T-helper 1 cell (primary cell): ENCODE measurements at places on chromosomes 12 and 14.

GRCh38 chr14:77369285-77369684 is 7.6 kb downstream of the TMED8 start:
- no peak for DNase-seq

DNA sequence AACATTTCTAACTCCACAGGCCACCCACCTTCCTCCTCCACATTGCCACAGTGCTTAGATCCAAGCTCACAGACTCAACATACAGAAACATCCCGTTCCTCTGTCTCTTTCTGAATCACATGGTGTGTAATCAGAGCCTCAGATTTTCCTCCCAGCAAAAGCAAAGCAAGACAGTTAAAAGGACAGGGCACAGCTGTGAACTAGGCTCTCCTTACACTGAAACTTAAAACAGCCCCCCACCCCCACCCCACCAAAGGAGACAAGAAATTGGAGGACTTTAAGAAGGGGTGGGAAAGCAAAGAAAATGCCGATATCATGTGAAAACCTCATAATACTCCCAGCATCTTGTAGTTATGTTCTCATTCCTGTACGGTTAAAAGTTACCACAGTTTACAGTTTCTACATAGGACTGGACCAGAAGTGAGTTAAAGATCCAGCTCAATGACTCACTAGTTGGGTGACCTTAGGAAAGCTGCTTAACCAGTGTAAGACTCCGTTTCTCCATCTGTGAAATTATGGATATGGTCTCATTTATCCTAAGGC is 4.8 kb downstream of the YBX3 start:
- DNase-seq = no peak

DNA sequence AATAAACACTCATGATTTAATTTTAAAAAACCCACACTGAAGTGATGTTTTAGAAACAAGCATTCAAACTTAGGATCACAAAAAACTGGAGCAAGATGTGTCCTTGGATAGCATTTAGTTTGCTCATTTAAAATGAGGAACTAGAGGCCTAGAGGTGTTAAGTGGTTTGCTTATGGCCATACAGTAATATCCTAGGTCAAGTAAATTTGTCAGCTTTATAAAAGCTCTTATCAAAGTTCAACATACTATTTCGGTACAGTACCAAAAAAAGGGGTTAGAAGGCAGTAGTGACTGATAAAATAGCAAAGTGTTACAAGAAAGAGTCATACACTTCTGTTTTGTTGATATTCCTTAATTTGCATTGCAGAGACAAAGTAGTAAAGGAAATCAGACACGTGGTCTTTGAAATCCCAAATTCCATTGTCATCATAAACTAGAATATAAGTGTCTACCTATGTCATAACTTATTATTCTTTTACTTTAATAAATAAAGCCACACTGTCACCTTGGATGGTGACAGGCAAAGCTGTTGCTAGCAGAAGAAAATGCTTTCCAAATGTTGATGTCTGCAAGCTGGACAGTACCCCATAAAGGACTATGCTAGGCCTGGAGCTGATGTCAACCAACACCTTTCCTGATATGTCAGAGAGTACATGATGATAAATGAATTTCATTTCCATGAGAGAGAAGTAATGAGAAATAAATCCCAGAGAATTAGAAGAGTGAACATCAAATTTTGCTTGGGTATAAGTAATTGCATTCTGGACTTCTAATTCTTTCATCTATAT is 17.6 kb upstream of the SRP54 start:
- no peak for DNase-seq

DNA sequence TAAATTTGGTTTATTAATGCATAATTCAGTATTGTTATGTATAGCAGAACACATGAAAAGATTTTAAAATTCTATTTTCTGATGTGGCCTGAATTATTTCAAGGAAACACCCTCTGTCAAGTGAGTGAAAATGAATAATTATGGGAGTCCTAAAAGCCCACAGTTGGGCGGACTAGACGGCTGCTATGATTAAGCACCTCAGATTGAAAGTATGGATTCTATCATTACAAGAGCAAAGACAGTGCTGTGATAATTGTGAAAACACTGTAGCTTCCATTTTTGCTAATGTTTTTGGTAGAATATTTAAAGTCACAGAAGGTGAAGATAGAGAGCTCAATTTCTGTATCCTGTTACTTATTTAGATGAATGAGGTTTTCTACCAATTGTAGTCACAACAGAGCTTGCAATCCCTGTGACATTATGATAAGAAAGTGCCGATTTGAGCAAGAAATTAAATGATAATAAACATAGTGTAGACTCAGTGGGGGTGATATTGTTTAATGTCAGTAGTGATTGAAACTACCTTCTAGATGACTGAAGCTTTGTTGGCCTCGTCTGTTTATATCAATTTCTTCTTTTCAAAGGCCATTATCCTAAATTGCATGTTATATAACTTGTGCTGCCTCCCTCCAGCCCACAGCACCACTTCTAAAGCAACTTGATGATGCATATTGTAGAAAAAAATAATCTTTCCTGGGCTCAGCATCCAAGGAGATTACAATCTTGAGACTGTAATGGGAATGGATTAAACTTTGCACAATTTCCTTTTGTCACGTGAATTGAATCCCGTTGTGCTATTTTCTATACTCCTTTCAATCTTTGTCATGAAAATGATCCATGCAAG is 359.8 kb downstream of the BTG1 start:
- DNase-seq = no peak

- DNase-seq = peak; percentile 13
These were observed 1.6 kb downstream of the SCARB1 start for GRCh38 chr12:124861898-124862676.

DNA sequence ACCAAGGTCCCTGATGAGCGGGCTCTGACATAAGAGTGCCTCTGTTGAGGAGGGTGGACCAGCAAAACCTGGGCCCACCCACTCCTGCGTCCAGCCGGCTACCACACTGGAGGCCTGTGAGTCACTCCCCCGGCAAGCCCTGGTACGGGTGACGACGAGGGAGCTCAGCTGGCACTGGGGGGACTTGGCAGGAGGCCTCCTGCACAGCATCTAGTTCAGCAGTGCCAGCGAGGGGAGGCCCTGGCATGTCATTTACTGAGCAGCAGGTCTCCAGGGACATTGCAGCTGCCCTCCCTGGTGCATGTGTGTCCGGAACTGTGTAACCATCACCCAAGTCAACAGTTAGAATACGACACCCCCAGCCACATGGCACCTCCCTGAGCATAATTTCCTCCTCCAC is 24.4 kb downstream of the CD9 start:
- no peak for DNase-seq

GRCh38 chr14:24692382-24693352 is 58.7 kb upstream of the GZMB start:
- peak; percentile 88 for DNase-seq

DNA sequence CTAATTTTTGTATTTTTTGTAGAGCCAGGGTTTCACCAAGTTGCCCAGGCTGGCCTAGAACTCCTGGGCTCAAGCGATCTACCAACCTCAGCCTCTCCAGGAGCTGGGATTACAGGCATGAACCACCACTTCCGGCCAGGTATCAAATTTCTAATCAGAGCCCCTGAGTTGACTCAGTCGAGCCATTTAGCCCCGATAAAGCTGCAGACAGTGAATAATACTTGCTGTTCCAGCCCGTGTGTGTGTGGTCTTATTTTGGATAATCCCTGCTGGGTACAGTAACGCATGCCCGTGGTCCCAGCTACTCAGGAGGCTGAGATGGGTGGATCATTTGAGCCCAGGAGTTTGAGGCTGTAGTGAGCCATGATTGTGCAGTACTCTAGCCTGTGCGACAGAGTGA is 57.0 kb downstream of the TEAD4 start:
- no peak for DNase-seq

GRCh38 chr14:88346048-88346639 is 23.1 kb upstream of the KCNK10 start:
- DNase-seq = no peak
